Cardiac fibroblast (primary cell): ENCODE measurements at places on chromosomes 4 and X.
A peak's percentile ranks its signal among the peaks of the same experiment; 100 is the strongest.

DNA sequence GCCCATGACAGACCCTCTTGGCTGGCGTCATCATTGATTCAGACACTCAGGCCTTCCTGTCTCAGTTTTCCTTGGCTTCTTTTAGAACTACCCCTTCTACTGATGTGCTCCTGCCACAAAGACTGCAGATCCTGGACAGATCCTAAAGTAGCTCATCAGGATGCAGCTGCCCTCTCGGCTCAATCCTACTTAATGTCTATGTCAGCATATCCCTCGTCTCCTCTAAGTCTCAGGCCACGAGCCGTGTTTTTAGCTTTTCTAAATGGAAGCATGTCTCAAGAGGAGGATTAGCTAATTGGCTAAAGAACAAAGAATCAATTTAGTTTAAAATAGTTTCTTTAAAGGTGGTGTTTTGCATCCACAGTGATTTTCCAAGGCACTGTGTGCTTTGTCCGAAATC is 447.7 kb downstream of the STIM2 start:
- DNase-seq: no peak

GRCh38 chrX:108285356-108285755 is 152.9 kb downstream of the COL4A6 start:
- DNase-seq: no peak

DNA sequence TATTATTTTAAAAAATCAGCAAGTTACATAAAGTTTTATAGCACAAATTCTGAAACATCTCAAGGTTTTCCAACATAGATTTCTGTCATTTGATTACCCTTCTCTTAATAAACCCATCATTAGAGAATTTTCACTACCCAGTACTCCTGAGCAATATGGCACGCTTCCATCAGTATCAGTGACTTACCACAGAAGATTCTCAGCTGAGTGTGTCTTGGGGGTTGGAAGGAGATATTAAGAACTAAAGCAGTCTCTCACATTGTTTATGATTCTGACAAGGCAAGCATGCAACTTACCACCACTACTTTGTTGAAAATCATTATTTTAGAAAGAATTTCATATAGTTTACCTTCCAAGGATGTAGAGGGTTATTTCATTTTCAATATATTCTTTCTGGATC is 67.7 kb downstream of the INPP4B start:
- DNase-seq: peak; percentile 44

DNA sequence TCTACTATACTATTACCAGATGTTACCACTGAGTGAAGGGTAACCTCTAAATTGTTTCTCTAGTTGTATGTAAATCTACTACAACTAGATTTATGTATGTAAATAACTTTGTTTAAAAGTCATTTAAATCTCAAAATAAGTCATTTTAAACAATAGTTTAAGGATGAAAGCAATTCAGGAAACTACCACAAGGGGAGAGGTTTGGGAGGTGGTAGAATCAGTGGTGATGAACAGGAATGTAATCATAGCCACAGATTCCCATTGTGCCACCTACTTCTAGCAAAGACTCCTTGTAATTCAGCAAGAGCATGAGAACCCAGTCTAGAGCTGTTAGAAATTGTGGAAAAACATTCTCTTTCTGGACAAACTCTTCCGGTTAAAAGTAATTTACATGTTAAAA is 234.6 kb downstream of the SLC7A11 start:
- DNase-seq: peak; percentile 32

- no peak for DNase-seq
Observed at GRCh38 chr4:112793033-112793432, 156.1 kb downstream of the LARP7 start.

DNA sequence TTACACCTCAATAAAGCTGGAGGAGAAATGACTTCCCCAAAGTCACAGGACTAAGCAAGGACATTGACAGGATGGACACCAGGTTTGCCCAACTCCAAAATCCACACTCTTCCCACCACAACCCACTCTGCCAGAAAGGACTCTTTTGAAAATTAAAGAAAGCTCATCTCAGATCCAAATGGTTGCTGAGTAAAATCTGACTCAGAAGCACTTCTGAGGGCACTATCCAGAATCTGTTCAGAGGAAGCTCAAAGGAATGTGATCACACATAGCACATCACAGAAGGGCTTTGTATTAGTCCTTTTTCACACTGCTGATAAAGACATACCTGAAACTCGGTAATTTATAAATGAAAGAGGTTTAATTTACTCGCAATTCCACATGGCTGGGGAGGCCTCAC is 155.5 kb downstream of the RAB28 start:
- DNase-seq: no peak

DNA sequence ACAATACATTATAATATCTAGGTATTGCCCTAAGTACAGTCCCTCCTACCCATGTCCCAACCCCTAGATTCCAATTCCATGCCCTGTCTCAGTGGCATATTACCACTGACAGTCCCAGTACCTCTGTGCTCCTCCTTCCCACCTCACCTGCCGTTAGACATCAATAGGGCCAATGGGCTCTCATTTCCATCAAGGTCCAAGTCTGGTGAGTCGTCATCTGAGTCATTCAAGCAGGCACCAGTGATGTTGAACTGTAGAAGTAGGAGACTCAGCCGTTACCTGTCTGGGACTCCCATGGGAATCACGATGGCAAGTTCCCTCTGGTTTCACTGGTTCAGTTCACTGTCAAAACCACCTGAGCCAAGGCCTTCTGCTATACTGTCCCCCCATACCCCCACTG is 51.7 kb downstream of the PHF8 start:
- no peak for DNase-seq

GRCh38 chr4:74118600-74119338 is 19.8 kb upstream of the CXCL2 start:
- no peak for DNase-seq

GRCh38 chr4:26557164-26557563 is 26.7 kb upstream of the TBC1D19 start:
- peak; percentile 92 for DNase-seq

DNA sequence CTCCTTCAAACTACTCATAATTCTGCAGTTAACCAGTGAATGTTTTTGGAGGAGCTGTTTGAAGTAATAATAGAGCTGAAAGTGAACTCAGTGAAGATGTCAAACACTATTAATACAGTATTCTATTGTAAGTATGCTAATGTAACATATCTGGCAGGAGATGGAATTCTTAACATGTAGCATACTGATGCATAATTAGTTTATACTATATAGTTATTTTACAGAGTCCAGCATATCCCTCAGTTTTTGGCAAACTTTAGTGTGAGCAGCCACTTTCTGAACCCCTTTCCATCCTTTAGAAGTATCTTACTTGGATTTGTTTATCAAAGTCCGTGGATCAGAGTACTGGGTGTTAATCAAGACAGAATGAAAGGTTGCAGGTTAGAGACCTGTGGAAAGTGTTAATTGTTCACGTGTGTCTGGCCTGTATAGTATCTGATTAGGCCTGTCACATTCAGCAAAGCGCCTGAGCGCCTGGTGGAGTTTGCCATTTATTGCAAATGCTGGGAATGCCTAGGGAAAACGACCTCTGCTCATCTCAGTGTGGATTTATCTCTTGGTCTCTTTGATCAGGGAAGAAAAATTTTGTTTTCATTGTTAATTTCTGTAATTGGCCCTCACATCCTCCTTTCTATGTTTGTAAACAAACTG is 251.7 kb upstream of the MAD2L1 start:
- no peak for DNase-seq

DNA sequence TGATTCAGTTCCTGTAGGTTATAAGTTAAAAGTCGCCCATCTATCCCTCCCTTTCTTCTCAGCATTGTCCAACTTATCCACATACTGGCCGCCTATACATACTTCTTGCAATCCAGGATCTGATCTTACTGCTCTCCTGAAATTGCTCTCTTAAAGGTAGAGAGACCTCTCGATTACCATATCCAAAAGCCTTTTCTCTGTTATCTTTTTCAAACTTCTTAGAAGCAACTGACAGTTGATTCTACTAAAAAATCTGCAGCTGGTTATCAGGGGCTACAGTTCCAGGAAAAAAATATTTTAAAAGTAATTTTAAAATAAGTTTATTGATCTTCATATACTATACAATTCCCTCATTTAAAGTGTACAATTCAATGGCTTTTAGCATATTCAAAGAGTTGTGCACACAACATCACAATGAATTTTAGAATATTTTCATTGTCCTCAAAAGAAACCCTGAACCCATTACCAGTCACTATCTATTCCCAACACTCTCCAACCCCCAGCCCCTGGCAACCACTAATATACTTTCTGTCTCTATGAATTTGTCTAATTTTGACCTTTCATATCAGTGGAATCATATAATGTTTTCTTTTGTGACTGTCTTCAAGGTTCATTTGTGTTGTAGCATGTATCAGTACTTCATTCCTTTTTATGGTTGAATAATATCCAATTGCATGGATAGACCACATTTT is 102.0 kb downstream of the HDAC8 start:
- DNase-seq: no peak

DNA sequence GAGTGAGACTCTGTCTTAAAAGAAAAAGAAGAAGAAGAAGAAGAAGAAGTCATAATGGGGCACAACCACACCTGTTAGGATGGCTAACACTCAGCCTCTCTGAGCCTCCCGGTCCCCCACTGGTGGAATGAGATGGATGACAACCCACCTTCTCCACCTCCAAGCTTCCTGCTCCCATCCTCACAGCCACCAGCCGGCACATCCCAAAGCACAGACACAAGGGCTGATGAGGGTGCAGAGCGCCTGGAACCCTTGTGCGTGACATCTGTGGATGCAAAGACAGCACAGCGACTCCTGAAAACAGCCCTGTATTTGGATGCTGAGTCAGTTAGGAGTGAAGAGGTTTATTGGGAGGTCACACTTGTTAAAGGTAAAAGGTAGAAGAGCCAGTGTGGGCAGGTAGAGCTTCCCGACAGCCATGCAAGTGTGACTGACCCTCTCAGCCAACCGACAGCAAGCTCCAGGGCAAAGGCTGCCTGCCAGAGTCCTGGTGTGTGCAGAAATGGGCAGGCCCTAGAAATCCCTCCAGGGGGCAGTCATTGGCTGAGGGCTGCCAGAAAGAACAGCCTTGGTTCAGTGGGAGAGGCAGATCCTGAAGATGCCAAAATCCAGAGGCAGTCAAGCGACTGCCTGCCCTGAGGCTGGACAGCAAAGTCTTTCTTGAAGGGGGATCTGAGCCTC is 26.6 kb upstream of the MAN2B2 start:
- DNase-seq: peak; percentile 57

DNA sequence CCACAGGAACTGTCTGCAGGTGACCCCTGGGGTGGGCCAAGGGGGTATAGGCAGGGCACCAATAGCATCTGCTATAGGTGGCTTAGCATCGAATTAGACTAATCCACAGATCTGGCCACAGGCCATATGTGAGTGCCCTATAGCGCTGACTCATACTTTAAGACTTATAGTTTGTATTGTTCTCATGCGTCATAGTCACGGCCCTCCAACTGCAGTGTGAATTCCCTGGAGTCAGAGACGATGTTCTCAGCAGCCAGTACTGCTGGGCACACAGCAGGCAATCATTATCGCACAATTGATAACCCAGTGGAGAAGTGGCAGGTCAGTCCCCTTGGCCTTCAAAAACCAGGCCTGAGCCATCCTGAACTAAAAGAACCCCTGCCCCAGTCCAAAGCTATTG is 58.1 kb downstream of the ADGRG2 start:
- peak; percentile 67 for DNase-seq

DNA sequence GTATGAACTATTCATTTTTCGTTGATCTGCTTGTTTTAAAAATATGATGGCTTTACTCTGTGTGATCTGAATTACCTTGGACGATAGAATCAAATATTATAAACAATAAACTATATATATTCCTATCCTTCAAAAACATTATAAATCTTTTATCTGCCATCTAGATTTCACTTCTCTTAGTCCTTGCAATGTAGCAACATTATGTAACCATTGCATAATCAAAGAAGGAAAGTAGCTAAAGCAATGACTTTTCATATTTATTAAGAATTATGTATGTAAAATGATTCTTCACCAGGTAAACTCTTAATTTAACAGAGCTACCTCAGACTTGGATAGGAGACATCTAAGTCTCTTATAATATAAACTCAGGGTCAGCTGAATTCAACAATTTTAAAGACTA is 210.5 kb downstream of the ADAMTS3 start:
- DNase-seq: no peak

DNA sequence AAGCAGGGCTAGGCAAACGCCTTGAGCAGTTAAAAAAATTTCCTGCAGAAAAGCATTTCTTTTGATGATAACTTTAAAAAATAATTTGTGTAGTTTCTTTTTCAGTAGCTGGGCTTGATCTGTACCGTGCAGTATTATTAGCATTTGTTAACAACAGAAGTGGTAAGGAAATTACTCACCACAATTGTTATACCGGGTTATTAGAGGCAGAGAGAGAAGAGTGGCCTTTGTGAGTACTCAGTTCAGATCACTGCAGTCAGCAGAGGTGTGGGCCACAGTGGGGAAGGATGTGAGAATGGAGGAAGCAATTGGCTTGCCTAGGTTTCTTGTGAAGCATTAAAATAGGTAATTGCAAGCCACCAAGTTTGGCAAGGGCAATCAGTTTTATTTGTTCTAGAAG is 14.3 kb upstream of the IL21 start:
- no peak for DNase-seq

DNA sequence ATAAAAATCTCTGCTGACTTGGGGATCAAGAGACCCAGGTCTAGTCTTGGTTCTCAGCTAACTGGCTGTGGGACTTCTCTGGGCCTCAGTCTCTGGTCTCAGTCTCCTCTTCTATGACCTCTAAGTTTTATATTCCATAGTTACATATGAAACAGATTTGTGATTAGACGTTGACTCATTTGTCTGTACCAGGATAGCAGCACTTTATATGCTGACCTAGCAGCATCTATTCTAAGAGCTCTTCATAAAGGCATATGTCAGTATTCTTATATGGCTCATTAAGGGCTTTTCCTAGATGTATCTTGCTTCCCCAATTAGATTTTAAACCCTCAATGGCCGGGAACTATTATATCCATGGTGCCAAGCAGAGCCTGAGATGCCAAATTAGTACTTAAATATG is 12.7 kb downstream of the GRPR start:
- no peak for DNase-seq

DNA sequence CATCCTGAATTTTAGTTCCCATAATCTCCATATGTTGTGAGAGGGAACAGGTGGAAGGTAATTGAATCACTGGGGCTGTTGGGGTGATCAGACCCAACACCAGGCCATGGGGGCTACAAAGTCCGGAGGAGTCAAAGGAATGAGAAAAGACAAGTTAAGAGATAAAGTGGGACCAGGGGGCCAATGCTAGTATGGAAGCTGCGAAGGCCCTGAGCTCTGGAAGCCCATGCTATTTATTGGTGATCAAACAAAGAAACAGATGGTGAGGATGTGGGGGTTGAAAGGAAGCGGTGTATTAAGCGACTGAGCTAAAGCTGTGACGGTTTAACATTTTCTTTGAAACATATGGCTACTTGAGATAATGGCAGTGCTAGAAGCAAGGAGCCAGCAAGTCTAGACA is 132.8 kb downstream of the PDGFC start:
- DNase-seq: peak; percentile 27

GRCh38 chr4:38860788-38861424 is 4.3 kb upstream of the TLR6 start:
- DNase-seq: peak; percentile 39

- DNase-seq: peak; percentile 98
Observed at GRCh38 chr4:40316333-40316781, 18.8 kb upstream of the CHRNA9 start.

DNA sequence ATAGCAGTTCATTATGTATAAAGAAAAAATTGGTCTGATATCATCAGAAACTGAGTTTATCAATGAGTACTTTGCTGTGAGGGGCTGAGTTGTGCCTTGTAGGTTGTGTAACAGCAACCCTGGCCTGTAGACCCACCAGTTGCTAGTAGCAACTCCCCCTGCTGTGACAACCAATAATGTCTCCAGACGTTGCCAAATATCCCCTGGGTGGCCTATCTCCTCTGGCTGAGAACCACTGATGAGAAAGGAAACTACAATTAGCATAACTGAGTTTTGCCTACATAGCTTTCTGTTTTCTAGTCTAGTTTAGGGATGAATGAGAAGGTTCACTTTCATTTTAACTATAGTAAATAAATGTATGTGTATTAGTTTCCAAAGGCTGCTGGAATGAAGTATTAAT is 234.1 kb downstream of the CPE start:
- no peak for DNase-seq
